Stimulated activated CD4-positive, alpha-beta T cell treated with anti-CD3 and anti-CD28 coated beads, Interleukin-15, amount 100 ng/mL, for 1 hour (primary cell): ENCODE measurements at places on chromosomes 2 and 18.

DNA sequence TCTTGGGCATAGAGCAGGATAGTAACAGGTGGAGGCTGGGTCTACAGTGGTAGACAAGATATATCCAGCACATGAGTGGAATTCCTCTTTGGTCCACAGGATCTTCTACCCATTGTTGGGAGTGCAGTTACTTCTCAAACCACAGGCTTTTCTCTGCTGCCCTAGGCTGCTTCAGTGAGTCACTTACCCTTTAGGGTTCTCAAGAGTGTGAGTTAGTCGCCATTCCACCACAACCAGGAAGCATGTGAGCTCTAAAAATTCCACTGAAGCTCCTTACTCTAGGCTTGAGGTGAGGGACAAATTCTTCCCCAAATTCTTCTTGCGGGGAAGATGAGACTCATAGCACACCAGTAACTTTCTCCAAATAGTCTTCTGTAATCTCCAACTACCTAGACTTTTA lies 189.4 kb downstream of the PLCL1 start:
- no peak for DNase-seq

DNA sequence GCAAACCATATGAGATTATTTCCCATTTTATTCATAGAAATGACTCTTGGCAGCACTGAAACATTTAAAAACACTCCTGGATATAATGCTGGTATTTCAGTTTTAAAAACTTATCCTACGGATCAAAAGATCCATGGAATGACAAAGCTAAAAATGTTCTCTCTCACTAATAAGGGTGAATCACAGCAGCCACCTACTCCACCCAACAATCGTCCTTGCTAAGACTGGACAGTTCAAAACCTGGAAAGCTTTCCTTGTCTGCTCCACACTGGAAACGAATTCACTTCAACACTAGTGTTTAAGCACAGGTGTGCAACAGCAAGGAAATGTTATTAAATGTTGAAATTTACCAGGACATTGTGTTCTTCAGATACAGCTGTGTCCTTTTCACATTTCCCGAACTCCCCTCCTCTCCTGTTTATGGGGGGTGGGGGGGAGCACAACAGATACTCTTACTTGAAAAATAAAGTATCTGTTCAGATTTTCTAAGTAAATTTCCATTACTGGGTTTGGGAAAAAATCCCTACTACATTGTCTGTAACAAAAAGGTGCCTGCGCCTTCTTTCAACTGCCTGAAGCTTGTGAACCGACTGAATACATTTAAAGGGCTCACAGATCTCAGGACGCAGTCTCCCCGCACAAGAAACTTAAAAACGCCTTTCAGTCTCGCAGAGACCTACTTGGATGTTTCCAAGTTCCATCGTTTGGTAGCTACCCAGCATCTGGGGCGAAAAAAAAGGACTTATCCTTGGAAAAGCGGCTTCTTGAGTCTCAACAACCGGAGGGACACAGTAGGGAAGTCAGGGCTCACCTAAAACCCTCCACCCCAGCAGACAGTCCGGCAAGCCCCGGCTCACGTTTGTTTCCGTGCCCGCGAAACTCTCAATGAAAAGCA lies 1.3 kb downstream of the YWHAQ start:
- DNase-seq = no peak

DNA sequence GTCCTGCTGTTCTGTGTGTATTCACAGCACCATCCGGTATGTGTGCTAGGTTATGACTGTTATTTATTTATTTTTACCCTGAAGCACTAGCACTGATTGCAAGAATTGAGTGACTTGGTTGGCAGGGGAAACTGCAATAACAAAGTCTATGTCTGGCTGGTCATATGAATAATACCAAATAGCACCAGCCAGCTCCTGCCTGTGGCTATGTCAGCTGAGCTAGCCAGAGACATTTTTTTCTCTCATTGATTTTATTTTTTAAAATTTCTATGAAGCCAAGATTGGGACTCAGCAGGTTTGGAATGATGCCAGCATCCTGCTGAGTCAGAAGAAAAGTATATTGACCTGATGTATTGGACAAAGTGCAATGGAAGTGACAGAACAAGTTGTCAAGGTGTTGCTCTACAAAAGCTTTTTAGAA lies 188.5 kb upstream of the CDH2 start:
- no peak for DNase-seq

GRCh38 chr2:119786295-119786694 lies 26.6 kb downstream of the PTPN4 start:
- no peak for DNase-seq

- DNase-seq = no peak
Observed at GRCh38 chr2:159140070-159140769, 146.3 kb downstream of the WDSUB1 start.

GRCh38 chr18:10319914-10320600 lies 134.4 kb upstream of the APCDD1 start:
- no peak for DNase-seq

DNA sequence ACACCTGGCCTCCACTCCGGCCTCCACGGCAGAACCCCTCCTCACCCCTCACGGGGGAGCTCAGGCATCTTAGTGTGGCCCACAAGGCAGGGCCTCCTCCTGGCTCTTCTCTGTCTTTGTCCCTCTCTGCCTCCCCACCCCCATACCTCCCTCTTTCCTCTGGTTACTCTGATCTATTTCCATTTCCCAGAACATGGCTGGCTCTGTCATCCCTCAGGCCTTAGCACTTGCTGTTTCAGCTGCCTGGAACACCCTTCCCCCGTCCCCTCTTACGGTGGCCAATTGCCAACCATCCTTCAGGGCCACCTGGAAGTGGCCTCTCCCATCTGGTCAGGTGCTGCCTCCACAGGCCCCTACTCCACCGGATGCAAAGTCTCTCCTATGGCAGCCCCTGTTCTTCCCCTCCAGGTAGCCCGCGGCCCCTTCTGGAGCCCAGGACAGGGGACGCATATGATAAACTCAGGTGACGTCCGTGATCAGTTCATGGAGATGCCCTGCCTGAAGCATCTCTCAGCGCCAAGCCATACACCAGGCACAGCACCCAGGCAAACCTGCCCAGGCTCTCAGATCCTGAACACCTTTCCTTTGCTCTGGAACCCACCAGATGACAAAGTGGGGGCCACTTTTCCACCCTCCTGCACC lies 3.6 kb upstream of the ECEL1 start:
- DNase-seq = no peak

GRCh38 chr2:18719978-18720775 lies 130.8 kb upstream of the NT5C1B start:
- DNase-seq = no peak

- no peak for DNase-seq
Observed at GRCh38 chr2:30807249-30807648, at the start of gene CAPN13. CAPN13 (minus strand) TSS chr2:30807446; CDS start chr2:30787325, 20,121 bp downstream.

GRCh38 chr2:85914922-85915321 lies 26.1 kb upstream of the ST3GAL5 start:
- no peak for DNase-seq

DNA sequence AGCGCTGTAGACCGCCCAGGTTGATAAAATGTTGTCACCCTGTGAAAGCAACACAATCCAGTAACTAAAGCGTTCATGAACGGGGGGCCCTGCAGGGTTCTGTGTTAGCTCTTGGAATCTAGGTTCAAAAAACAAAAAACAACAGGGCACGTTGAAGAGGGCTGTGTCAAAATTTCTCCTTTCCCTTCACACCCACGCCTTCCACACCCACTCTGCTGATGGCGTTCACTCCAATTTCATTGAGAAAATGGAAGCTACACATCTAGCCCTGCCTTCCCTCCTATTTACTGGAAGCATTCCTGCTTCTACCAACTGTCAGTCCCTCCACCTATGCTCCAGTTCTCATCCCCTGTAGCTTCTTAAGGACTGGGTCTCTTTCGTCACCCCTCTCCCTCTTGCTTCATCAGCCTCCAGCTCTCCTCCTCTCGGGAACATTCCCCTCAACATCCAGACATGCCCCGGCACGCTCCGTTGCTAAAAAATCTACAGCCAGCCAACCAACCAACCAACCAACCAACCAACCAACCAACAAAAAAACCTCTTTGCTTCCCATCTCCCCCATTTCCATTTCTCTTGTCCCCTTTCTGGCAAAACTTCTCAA lies 98.4 kb upstream of the SP3 start:
- no peak for DNase-seq

GRCh38 chr18:38933322-38933721 lies 1367.7 kb upstream of the CELF4 start:
- DNase-seq = no peak

DNA sequence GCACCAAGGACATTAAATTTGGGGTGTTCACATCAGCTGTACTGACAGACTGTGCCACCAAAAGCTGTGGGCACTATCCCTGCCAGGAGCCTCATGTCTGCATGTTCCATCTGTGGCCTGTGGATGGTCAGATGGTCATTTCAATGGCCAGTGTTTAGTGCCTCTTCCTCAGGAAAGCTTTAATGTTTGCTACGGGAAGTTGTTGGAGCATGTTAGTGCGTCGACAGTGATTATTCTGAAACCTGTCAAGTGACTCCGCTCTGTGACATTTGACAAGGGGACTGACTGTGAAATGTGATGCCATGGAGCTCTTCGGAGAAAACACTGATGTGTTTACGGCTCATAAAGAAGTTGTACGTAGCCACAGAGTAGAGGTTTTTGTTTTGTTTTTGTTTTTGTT lies 18.7 kb upstream of the RGPD4 start:
- no peak for DNase-seq

- DNase-seq = no peak
Observed at GRCh38 chr18:39835303-39836030, 2119.6 kb upstream of the PIK3C3 start.

- DNase-seq = no peak
Observed at GRCh38 chr2:18474700-18475099, 85.8 kb downstream of the RDH14 start.

GRCh38 chr2:124530203-124530602 lies 505.1 kb downstream of the CNTNAP5 start:
- DNase-seq = no peak

DNA sequence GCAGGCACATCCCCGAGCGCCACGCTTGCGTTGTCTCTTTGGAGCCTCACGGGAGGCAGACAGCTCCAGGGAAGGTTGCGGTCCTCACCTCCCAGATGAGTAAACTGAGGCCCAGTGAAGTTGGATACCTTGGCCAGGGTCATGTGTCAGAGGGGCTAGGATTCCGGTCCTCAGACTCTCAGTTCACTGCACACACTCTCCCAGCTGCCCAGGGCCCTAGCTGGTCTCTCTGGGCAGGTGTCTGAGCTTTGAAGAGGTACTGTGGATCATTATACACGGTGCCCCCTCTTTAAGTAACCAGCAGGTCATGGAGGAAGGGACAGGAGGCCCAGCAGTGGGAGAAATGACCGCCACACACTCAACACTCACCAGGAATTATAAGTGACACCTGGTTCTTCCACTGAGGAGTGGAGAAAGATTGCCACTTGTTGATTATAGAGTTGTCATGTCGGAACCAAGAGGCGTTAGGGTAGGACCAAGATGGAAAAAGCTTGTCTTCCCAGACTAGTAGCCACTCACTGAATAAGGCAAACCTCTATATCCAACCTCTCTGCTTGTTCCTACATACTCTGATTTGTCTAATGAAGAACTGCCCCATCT lies 588 bp downstream of the TMEM214 start:
- DNase-seq = no peak

GRCh38 chr2:225002039-225002655 lies 40.1 kb downstream of the DOCK10 start:
- no peak for DNase-seq

- no peak for DNase-seq
Observed at GRCh38 chr2:201960305-201960704, 73.3 kb upstream of the FZD7 start.
